ENCODE measurements at places on chromosomes 11 and 22.

DNA sequence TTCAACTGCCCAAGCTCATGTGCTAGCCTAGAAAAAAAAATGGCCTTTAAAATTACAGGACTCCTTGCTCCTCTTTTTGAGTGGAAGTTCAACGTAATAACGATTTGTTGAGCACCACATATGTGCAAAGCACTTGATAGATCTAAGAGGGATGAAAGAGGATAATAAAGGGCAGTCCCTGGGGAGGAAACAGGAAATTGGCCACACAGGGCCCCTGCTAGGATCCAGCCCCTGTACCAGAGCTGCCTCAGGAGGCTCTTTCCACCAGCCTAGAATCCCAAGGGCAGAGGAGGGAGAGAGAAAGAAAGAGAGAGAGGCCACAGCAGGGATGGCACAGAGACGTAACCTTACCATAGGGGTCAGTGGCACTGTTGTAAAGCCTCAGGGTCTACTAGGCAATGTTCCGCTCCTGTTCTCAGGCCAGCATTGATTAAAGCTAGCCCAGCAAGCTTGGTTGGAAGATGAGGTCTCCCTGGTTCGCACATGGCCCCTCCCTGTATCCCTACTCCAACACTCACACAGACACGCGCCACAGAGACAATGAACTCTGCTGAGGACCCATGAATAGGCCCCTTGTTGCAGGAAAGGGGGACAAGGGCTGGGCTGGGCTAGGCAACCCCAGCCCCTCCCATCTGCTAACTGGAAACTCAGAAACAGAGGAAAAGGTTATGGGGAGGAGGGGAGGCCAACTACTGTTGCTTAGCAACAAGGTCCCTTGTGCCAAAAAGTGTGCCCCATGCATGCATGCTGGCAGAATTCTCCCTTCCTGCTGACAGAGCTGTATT is at the start of gene TMPRSS5:
Gene TMPRSS5 (minus strand): TSS at position 438 of the 785 bp plus-strand sequence. CDS start 84 bp downstream, at position 354.
- DNase-seq: no peak

- DNase-seq: no peak
Measured at GRCh38 chr22:21938906-21939305, 13.7 kb downstream of the PPM1F start.

DNA sequence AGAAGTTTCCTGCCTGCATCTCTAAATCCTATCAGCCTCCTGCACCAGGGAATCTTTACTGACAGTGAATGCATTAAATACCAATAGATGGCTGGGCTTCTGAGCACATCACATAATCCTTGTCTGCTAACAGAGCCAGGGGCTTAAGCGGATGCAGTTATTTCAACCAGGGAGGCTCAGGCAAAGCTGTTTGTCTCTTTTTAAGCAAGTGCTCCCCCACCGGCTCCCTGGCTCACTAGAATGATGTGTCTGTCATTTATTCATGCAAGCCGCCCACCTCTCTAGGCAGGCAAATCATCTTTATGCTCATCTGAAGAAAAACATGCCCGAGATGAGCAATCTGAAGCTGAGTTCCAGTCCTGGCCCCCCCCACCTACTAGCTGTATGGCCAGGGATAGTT is 182.3 kb downstream of the TENM4 start:
- no peak for DNase-seq

GRCh38 chr11:62409831-62410230 is 9.0 kb upstream of the SCGB1A1 start:
- no peak for DNase-seq

DNA sequence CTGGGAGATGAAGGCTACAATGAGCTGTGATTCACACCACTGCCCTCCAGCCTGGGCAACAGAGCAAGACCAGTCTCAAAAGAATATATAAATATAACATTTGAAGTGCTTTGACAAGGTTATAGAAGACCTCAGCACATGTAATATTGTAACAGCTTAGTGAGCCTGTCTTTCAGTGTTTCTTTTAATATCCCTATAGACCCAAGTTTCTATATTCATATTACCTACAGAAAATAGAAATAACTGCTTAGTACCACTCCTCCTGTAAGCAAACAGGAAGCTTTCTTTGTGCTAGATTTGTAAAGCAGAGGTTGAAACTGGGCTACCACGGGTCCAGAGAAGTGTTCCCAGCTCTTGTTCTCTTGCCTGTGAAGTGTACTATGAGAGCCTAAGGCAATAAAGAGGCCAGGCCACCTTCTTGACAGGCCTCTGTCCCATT is 68.2 kb downstream of the PPP2R1B start:
- no peak for DNase-seq

DNA sequence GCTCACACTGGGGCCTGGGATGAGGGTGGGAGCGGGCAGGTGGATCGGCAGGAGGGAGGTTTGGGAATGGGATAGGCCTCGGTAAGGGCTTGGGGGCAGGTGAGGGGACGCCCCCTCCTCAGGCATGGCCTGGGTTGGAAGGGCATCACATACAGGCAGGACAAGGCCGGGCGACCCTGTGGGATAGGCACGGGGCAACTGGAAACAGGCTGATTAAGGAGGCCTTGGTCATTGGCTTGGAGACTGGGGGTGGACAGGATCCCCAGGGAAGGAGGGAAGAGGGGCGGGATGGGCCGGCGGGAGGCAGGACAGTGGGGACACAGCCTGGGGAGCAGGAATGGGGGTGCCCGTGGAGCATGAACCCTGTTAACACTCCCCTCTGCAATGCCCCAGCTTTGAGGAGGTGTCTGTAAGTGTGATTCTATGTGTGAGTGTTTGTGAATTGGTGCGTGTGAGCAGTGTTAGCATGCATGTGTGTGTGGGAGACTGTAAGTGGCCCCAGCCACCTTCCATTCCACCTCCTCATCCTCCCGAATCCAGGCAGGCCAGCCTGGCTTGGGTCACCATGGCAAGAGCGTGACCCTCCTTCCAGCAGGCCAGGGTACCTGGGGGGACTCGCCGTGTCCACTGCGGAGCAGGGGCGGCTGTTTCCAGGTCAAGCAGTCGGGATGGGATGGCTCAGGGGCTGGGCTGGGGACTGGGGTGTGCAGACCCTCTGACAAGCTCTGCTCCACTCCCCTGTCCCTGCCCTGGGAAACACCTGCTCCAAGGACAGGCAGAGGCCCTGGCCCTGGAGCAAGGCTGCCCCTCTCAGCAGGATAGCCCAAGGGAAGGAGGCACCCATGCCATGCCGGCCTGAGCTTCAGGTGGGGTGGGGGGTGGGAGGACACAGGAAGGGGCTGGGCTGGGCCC is 3.4 kb upstream of the PIM3 start:
- DNase-seq: no peak

GRCh38 chr11:10686311-10686710 is 7.2 kb downstream of the IRAG1 start:
- DNase-seq: no peak

DNA sequence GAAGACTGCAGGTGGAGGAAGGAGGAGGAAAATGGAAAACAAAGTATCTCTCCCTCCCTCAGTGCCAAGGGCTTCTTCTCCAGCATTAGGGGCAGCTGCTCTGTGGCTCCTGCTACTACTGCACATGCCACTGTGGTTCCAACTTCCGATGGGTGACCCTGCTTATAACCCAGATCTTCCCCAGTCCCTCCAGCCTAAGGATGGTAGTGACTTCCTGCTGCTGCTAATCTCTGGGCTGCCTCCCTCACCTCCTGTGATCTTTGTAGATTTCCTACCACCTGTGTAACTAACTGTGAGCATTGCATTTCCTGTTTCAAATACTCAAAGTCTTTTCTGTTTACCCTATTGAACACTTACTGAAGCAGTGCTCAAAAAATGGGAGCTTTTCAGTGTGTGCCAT is 28.7 kb upstream of the TRPC6 start:
- DNase-seq: no peak

DNA sequence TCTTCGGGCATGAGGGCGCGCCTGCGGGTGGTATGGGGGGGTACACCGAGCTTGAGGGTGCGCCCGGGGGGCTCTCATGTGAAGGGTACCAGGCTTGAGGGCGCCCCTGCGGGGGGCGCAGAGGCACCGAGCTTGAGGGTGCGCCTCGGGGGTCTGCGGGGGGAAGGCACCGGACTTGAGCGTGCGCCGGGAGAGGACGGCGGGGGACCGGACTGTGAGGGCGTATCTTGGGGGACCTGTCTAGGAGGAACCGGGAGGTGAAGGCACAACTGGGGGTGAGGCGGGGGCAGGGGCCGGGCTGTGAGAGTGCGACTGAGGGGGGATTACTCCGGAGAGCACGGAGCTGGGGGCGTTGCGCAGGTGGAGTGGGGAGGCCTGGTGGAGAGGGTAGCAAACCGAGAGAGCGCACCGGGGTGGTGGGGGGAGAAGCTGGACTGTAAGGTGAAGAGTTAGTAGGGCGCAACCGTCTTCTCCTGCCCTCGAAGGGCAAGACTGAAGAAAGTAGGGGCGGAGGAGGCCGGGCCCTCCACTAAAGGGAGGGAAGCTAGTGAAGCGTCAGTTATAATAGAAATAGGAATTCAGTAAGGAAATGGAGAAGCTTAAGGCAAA is 1.1 kb upstream of the DDX6 start:
- DNase-seq: peak; percentile 21

DNA sequence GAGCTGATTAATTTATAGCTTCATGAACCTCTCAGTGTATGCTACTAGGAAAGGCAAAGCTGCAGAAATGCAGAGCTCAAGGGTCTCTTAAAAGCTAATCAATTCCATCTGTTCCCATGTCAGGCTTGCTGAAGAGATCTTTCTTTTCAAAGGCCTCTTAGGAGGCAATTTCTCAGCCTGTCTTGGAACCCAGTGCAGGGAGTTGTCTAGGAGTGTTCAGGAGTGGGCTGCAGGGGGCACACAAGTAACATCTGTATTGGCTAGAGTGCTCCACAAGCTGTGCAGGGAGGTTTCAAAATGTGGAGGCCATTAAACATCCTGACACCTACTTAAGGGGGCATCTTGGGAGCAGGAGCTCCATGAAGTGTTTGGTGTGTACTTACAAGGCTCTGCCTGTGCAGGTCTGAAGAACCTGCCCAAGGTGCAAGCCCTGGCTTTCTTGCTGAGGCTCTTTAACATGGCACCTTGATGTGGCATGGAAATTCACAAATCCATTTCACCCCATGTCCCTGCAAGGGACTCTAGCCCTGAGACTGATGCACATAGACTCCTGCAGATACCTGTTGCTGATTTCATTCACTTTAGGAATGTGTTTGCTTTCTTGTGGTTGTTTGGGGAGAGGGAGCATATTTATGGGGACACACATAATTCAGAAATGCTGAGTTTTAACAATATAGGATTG is 134.7 kb downstream of the ME3 start:
- no peak for DNase-seq

DNA sequence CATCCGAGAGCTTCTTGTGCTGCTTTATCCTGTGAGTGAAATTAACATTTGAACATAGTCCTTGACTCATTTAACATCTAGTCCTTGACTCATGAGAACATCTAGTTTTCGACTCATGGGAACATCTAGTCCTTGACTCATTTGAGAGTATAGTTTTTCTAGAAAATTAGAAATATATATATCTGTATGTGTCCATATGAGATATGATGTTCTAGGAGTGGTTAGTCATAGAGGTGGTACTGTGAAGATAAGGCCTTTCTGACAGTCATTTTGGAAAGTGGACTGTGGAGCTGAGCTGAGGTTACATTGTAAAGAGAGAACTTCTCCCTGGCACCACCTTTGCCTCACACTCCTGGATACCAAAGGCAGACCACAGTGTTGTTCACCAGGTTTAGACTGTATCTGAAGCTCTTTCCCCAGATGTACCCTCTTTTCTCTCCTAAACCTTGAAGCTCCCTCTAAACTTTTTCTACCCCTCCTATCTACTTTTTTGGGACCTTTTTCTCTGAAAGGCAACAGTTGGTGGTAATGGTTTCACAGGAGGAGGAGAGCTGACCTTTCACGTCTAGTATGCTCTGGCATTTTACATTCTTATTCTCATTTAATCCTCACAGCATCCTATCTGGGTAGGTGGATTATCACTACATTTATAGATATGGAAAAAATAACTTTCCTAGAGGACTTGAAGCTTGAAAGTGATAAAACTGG is 67.2 kb downstream of the PPP2R1B start:
- DNase-seq: no peak

GRCh38 chr11:134518616-134519389 is 106.8 kb upstream of the B3GAT1 start:
- DNase-seq: no peak
